NCI-H1092 treated with DMSO at 0.1 percent for 48 hours (cell line): ENCODE measurements at places on chromosomes 3 and 15.

GRCh38 chr15:25643120-25643519 is 204.3 kb upstream of the UBE3A start:
- DNase-seq: no peak

DNA sequence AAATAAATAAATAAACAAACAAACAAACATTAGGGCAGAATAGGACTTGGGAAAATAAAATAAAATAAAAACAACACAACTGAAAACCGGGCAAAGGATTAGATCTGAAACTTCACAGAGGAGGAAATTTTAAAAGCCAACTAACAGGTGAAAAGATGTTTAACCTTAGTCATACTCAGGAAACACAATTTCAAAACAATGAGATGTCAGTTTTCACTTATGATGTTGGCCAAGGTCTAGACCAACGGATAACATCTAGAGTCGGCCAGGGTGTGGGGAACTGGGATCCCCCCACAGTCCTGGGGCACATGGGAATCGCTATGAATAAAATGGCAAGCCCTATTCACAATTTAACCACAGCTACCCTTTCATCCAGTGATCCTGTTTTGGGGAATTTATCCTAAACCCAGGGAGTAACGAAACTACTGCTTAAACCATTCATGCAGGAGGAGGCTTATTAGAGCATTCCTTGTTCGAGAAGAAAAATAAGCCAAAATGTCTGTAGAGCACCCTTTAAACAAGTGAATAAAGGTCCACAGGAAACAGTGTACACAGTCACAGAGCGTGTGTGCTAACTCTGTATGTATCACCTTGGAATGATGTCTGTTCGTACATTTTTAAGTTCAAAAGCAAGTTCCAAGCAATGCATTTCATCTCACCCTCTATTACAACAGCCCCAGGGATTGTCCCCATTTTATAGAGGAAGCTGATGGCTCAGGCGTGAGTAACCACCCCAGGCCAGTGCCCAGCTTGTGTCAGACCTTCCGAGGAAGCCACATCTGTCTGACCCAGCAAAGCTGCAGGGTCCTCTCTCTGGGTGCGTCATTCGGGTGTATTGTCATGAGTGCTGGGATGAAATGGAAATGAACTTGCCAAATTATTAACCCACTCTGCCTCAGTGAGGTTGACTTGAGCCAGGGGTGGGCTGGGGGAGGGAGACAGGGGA is 6.3 kb upstream of the ANPEP start:
- no peak for DNase-seq

DNA sequence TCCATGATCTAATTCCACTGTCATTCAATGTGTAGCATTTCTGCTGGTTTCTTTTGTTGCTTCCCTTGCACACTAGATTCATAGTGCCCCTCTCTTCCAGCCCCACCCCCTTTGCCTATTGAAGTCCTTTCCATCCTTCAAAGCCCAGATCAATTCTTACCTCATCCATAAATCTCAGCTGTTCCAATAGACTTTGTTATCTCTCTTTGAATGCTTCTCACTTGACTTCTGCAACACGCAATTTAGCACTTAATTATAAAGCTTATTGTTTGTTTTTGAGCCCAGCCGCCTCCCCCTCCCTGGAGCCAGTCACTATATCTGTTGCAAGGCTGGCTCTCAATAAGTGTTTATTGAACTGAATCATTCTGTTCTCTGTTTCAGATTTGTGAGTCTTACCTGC is 174.6 kb upstream of the TBL1XR1 start:
- peak; percentile 93 for DNase-seq

DNA sequence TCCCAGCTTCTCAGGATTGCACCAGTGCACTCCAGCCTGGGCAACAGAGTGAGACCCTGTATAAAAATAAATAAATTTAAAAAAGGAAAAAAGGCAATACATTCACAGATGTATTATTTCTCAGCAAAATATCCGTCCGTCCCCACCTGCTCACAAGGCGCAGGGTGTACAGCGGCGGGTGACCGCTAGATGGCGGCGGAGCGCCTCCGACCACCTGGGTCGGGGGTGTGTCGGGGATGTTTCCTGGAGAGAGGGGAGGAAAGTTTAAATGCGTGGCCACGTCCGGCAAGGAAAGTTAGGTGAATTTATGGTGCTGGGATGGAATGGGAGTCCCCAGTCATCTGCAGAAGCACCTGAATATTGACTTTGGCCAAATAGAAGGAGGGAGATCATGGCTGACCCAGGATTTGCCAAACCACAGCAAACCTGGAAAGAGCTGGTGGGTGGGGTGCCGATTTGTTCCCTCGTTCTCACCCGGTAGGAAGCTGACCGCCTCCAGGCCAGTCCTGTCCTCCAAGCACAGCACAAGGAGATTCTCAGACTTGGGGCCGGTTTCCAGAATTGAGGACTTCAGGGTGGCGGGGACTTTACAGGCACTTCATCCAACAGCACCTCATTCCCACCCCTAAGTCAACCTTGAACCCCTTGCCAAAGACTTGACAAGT is 88.3 kb downstream of the TMEM266 start:
- DNase-seq: no peak

DNA sequence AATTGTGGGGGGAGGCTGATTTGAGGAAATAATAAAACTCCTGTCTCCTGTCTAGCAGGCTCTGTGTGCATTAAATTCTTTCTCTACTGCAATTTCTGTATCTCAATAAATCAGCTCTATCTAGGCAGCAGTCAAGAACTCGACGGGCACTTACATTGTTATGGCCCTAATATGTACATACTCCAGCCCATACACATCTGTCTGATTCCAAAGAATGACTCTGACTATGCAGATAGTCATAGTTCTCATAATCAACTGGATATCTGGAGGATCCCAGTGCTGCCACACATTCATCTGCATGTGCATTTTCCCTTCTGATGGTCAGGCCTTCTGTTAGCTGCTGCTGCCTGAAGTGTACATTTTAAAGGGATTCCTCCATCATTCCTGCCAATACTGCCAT is 114.6 kb downstream of the GABRB3 start:
- no peak for DNase-seq

DNA sequence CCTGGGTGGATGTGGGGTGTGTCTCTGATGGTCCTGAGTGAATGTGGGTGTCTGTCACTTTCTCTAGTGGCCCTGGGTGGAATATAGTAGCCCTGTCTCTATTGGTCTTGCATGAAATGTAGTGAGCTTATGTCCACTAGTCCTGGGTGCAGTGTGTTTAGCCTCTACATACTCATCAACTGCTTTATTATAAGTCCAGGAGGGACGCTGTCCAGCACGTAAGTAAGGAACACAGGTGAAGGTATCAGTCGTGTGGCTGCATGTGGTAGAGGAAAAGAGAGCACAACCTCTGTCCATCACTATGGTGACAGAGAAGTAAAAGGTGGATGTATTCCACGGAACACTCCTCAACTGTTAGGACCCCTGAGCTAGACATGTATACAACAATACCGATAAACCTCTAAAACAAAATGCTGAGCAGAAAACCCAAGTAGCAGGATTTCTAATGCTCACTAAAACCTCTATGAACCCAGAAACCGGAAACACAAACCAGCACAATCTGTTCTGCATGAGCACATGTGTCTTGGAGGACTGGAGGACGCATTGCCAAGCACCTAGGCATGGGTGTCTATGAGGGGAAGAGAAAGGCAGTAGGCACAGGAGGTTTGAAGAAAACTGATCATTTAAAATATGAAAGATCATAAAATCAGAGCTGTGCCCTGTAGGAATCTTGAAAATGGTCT is 11.0 kb downstream of the LTF start:
- no peak for DNase-seq

DNA sequence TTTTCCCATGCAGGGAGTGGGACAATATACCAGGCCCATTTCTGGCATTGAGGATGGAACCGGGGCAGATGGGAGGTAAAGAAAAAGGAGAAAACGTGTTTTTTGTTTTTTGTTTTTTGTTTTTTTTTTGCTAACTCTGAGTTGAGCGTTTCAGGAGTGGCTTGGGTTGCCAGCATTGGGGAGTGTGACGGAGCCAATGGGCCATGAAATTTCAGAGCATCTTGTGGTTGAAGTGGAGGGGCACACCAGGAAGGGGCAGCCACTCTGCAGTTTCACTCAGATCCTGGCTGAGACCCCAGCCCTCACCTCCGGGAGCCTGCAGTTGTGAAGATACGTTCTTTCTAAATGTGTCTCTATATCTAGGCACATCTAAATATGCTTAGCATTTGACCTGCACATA is 240.5 kb downstream of the TLE3 start:
- DNase-seq: no peak

- DNase-seq: no peak
Measured at GRCh38 chr3:65166531-65166930, 478.7 kb upstream of the ADAMTS9 start.

- no peak for DNase-seq
Measured at GRCh38 chr15:85707519-85708338, 87.0 kb downstream of the KLHL25 start.

GRCh38 chr3:196093317-196094111 is 11.6 kb upstream of the TFRC start:
- no peak for DNase-seq

- peak; percentile 74 for DNase-seq
Measured at GRCh38 chr3:123884203-123884831, at the start of gene MYLK. Gene MYLK (minus strand): TSS chr3:123884332. CDS start chr3:123793841, 90,491 bp downstream.

- DNase-seq: no peak
Measured at GRCh38 chr3:41002104-41002503, 197.2 kb upstream of the CTNNB1 start.

- DNase-seq: no peak
Measured at GRCh38 chr3:127014536-127015281, 31.8 kb downstream of the PLXNA1 start.

DNA sequence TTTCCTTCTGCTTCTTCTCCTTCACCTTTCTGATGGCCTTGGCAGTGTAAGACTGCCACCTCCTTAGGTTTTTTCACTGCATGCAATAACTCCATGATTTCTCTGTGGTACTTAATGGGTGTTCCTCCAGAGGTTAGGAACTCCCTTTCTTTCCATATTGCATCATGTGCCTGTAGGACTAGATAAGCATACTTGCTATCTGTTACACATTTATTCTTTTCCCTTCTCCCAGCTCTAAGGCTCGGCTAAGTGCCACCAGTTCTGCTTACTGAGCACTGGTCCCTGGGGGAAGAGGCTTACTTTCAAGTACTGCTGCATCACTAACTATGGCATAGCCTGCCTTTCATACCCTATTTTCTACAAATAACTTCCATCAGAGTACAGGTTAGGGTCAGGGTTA is 351.8 kb downstream of the OTOL1 start:
- no peak for DNase-seq

GRCh38 chr15:93664213-93664956 is 567.0 kb upstream of the MCTP2 start:
- DNase-seq: no peak

DNA sequence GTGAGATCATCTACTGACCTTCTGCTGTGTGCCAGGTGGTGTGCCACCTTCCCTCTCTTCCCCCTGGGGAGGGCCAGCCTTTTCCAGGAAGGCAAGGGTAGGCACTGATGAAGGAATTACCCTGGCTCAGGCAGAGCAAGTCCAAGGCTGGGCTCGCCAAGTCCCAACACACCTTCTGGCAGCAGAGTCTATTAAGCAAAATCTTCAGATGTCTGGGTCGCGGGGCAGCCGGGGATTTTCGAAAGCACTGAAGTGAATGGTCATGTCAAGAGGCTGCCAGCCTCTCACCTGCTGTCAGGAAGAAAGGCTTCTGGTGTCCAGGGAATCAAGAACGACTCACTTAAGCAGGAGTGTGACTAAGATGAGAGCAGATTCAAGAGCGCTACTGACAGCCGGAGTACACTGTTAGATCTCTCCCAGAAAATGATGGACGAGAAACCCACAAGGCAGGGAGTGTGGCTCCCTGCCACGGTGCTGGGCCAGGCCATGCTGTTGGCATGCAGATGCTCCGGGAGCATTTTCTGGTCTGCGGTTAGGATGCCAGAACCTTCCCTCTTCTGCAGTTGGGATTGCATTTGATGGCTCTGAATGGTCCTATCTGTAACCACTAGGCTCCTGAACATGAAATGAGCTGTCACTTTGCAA is 479.8 kb downstream of the SHQ1 start:
- no peak for DNase-seq

DNA sequence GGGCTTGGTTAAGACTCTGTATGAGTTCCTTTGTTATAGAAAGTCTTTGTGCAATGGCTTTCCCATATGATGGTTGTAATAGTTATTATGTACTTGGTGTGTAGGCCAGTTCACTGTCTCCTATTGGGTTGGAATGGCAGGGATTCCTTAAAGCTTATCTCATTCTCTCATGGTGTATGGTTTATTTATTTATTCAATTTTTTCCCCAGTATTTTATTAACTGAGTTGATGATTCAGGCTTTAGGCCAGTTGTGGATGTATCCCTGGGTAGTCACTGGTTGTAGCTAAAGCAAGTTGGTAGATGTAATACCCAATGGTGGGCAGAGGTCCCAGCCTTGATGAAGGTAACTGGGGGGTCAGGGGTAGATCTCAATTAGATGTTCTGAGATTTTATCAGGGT is 349.4 kb downstream of the DOCK3 start:
- DNase-seq: no peak

- DNase-seq: no peak
Measured at GRCh38 chr15:77027697-77028450, 32.9 kb downstream of the PSTPIP1 start.

GRCh38 chr15:73867426-73867825 is 5.9 kb upstream of the TBC1D21 start:
- no peak for DNase-seq

- DNase-seq: no peak
Measured at GRCh38 chr3:177427540-177427939, 230.3 kb upstream of the TBL1XR1 start.

- no peak for DNase-seq
Measured at GRCh38 chr15:71748293-71748718, 62.0 kb upstream of the NR2E3 start.

DNA sequence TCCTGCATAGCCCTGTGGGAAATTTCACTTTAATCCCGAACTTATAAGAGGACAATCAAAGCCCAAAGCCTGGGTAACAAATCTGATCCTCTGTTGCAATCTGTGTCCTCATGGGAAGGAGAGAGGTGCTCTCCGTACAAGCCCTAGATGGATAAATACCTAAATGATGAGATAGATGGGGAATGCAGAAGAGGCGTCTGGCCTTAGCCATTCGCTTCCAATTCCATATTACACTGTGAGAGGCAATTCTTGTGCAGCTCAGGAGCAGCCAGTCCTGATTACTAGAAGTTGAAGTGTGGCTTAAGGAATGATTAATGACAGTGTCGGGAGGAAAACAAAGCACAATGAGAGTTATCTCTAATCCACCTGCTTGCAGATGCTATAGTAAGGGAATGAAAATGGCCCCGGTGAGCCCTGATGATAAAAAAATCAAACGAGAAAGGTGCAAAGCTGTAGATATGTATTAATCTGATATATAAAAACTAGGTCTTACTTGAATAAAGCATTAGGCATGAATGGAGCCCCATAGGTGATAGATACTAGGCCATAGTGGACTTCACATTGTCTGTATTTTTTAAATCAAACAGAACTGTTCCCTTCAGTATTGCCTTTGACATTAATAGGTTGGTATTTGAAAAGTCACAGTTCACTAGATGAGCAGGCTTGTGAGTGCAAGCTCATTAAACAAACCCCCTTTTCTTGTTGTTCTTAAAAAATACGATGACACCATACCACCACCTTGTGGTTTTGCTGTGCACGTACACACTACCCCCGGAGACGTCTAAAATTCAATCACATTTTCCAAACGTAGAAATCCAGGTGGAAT is 54.2 kb upstream of the TMCO5A start:
- DNase-seq: peak; percentile 48

GRCh38 chr3:11274566-11275142 is 2.5 kb downstream of the ATG7 start:
- no peak for DNase-seq

GRCh38 chr3:26292780-26293179 is 329.8 kb upstream of the LRRC3B start:
- no peak for DNase-seq

GRCh38 chr3:120022729-120023128 is 71.5 kb downstream of the GSK3B start:
- no peak for DNase-seq

GRCh38 chr3:59777667-59778077 is 727.8 kb upstream of the CFAP20DC start:
- no peak for DNase-seq
